ENCODE measurements at places on chromosomes 4 and X.

DNA sequence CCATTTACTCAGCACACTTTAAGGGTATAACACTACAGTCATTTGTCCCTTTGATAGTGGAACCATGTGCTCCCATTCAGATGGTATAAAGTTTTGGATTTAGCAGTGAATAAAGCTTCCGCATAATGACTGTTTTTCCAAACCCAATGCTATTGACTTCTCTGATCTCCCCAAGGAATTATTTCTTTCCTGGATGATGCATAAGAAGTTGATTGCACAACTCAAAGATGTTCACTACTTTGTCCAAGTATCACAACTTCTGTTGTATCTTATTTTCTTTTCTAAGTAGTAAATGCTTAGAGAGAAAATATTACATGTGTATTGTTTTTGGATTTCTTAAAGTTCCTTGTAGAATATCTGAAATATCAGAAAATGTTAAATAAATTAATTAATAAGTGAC lies 300.2 kb downstream of the GPM6A start:
- no peak for DNase-seq

- DNase-seq, result no peak
These were observed 171.4 kb downstream of the SH3KBP1 start for GRCh38 chrX:19715711-19716638.

DNA sequence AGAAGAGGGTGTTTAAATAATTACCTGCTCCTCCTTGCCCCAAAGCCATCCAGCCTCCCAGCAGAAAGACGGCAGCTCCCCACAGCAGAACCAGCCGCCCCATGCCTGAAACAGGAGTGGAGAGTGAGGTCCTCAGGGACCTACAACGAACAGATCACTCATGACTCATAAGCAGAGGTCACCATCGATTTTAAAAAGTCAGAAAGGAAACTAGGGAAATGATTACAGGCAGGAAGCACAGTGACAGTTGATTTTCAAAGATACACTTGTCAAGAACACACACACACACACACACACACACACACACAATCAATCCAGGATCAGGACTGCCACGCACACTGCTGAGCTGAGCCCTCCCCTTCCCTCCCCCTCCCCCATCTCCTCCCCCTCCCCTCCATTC lies at the start of gene CRLF2:
CRLF2 (minus strand) TSS at position 118 of the 400 bp plus-strand sequence; CDS start at position 103, 15 bp downstream.
- no peak for DNase-seq

- DNase-seq, result no peak
These were observed 18.7 kb upstream of the ADD1 start for GRCh38 chr4:2824836-2825381.

GRCh38 chr4:145154573-145154972 lies 25.8 kb downstream of the OTUD4 start:
- no peak for DNase-seq

DNA sequence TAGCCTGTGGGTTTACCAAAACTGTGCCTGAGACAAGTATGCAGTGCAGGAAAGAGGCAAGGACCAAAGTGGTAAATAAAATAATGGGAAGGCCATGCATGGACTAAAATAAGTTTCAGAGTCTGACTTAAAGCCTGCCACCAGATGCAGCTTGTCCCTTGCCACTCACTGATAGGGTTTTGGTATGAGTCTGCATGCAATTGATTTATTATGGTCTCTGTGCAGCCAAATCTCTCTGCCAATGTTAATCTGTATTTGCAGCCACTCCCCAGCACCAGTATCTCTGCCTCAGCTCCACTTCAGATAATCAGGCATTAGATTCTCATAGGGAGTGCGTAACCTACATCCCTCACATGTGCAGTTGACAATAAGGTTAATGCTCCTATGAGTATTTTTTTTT lies 5.5 kb upstream of the FGF2 start:
- no peak for DNase-seq

DNA sequence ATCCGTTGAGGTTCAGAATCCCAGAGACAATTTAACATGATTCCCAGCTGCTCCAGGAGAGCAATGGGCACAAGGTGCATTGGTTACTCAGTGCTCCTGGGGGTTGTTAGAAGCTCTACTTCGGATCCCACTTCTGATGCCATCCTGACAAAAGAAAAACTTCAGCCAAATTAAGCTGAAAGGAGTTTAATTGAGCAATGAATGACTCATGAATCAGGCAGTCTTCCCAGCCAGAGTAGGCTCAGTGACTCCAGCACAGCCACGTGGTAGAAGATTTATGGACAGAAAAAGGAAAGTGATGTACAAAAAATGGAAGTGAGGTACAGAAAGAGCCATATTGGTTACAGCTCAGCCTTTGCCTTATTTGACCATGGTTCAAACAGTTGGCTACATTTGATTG lies 95.7 kb downstream of the PWWP3B start:
- DNase-seq, result no peak

GRCh38 chr4:70603856-70604255 lies 11.8 kb downstream of the AMBN start:
- DNase-seq, result no peak

GRCh38 chr4:10019521-10020051 lies 1.7 kb downstream of the SLC2A9 start:
- no peak for DNase-seq

DNA sequence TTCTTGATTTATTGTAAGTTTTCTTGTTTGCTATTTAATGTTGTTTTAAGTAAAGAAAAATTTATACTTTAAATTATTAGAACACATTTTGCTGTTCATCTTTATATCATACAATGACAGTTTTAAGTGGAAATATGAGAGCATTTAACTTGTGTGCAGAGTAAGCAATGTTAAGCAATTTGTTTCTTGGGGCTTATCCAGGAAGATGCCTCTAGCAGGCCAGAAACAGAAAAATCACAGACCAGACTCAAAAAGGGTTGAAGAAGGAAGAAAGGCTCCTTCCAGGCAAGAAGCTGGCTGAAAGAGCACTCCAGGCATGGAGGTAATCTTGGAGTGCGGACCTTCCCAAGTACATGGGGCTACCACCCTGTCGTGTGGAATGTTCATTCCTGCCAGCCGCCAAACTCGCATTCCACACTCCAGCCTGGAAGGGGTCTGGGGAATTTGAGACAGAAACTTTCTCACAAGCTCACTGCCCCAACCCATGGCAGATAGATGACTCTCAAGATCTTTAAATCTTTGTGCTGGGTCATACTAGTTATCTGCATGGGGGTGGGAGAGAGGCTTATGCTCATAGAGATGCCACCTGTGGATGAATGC lies 1521.3 kb upstream of the AGA start:
- no peak for DNase-seq

- DNase-seq, result no peak
These were observed 10.8 kb downstream of the WFS1 start for GRCh38 chr4:6280365-6280996.

- DNase-seq, result no peak
These were observed 2.1 kb downstream of the GAB3 start for GRCh38 chrX:154748712-154749339.

DNA sequence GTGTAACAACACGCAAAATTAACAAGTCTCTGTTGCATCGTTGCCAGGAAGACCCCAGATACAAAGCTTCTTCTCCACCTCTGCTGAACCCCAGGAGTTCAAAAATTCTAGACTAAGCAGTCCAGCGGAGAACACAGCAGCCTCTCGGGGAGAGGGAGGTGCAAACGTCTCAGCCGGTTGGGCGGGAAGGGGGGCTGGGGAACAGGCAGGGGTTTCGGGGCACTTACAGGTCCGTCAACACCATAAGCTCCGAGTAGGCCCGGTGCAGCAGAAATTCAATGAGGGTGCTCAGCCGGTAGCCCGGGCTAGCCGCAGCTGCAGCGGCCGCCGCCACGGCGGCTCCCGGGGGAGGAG lies 394 bp downstream of the MED14 start:
- no peak for DNase-seq

- DNase-seq, result no peak
These were observed 870.6 kb upstream of the SLIT2 start for GRCh38 chr4:19381068-19381467.

DNA sequence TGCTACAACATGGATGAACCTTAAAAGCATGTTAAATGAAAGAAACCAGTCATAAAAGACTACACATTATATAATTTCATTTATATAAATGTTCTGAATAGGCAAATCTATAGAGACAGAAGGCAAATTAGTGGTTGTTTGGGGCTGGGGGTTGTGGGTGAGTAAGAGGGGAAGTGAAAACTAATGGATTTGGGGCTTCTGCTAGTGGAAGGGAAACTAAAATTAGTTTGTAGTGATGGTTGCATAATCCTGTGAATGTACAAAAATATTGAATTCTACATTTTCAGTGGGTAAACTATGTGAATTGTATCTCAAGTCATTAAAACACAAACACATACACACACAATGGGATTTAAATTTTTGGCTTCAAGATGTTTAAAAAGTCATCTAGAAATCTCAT lies 25.4 kb upstream of the LIMCH1 start:
- no peak for DNase-seq

DNA sequence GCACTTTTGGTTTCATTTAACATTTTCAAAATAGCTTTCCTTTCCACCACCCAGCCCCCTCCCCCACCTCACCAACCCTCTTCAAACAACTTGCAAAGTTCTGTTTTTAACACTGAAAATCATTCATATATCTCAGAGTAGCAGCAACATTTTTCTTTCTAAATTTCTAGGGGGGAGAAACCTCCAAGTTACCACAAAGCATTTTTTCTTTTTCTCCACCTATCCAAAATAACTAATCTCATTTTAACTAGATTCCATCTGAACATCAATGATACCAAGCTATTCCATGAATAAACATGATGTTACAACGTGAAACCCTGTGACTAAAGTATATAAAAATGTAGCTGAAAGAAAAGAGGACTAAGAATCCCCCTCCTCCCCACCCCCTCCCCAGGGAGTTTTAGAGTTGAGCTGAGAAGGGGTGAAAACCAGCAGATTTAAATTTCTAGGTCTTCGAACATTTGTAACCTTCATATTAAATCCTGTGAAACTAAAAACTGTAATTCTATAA lies 5.2 kb downstream of the LDB2 start:
- DNase-seq, result no peak

DNA sequence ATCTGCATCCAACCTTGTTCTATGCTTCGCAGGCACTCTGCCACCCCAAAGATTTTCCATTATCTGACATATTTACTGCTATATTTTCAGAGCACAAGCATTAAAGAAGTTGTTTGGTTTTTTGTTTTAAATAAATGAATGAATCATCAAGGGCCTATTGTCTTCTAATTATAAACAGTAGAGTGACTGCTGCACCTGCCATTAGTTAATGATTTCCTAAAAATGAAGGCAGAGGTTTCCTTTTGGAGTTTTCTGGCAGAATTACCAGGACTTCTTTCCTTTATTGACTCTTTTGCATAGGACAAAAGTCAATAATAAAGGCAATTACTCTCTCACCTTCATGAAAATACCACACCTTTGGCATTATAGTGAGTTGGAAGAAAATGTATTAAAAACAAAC lies 238.1 kb downstream of the INPP4B start:
- no peak for DNase-seq

DNA sequence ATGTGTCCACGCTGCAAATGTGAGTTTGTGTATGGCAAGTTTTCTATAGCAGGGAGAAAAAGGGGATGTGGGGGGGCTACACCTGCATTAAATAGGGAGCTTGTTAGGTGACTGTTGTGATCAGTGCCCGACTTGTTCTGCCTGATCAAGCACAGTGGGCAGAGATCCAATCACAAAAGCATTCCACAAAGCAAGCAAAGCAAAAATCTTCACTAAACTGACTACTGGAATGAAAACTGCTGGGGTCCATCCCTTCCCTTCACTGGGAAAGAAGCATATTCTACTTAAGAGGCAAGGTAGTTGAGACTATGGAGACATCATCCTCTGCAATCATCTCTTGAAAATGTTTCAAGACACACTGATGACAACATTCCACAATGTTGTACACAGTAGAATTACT lies 5.2 kb downstream of the IRS4 start:
- no peak for DNase-seq

GRCh38 chrX:40152173-40152711 lies 54.5 kb upstream of the BCOR start:
- no peak for DNase-seq

DNA sequence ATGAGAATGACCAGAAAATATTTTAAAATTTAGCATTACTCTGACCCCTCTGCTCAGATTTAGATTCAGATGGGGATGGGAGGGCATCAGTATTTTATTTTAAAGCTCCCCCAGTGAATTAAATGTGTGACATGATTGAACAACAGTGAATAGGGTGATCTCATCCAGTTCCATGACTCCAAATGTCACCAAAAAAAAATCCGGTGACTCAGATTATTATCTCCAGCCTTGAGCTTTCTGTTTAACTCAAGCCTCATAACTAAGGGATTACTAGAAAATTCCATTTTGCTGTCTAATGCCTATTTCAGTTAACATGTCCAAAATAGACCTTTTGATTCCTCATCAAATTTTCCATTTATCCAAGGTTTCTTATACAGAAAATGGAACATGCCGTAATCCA lies 121.8 kb upstream of the TMEM47 start:
- DNase-seq, result no peak

- DNase-seq, result no peak
These were observed 357.6 kb upstream of the CPEB2 start for GRCh38 chr4:14644580-14645282.

- DNase-seq, result no peak
These were observed 782.5 kb upstream of the INTU start for GRCh38 chr4:126850286-126850685.

DNA sequence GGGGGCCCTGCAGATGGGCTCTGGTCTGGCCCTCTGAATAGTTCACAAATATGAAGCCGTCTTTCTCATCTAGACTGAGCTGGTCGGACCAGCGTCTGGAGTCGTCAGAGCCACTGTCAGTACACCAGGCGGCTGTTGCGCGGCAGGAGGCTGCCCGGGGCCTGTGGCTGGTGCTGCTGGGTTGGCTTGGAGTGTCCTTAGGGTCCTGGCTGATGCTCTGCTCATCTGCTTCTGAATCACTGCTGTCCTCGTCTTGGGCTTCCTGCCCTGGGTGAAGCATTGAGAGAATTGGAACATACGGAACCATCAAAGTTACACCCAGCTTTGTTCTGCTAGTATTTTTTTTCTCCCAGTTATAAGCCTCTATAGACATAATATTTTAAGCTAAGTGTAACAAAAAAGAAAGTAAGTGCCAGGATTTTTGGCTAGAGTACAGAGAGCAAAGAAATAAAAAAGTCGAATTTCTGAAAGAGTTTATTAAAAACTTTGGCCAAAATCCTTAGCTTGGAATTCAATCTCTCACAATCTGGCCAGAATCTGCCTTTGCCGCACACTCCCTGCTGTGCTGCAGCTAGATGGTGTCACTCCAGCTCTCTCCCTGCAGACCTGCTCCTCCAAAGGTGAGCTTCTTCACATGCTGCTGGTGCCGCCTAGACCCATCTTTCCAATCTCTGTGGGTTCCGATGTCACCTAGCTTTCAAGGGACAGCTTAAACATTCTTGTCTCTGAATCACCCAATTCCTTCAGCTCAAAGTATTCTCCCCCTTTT lies 96.2 kb downstream of the CDS1 start:
- DNase-seq, result no peak

DNA sequence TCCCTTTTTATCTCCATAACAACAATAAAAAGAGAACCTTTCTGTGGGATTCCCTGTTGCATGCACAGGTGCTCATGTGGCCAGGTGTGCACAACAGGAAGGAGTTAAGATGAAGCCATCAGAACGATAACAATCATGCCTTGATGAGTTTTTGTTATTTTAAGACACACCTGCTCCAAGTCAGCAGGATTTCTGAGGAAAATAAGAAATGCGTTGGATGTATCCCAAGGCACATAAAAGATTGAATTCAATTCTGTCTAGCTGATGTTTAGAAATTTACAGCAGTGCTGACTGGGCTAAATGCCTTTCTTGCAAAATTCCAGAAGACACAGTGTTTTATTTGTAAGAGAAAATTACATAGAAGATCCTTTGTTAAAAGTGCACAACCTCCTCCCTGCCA lies 1678.2 kb downstream of the ARAP2 start:
- no peak for DNase-seq
